Chondrocyte (in vitro differentiated cells): ENCODE measurements at places on chromosomes 2 and 18.

DNA sequence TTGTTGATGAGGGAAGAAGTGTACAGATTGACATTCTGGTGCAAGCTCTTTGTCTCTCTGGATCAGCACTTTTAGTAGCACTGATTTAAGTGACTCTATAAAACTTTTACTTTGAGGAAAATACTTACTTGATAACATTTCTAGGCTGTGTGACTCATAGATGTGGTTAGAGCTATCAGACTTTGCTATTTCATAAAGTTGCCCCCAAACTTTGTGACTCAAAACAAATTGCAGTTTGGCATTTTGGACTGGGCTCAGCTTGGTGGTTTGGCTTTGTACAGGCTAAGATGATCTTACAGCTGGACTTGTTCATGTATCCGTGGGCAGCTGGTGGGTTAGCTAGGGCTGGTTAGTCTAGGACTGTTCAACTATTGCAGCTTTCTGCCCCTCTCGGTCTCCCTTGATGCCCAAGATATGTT lies 42.1 kb upstream of the GLS start:
- DNase-seq, result no peak

- DNase-seq, result no peak
These were observed 261.1 kb upstream of the FN1 start for GRCh38 chr2:215697003-215697402.

GRCh38 chr2:135299658-135300244 lies 231.3 kb downstream of the ZRANB3 start:
- no peak for DNase-seq

GRCh38 chr2:201933792-201934237 lies 99.8 kb upstream of the FZD7 start:
- DNase-seq, result no peak

DNA sequence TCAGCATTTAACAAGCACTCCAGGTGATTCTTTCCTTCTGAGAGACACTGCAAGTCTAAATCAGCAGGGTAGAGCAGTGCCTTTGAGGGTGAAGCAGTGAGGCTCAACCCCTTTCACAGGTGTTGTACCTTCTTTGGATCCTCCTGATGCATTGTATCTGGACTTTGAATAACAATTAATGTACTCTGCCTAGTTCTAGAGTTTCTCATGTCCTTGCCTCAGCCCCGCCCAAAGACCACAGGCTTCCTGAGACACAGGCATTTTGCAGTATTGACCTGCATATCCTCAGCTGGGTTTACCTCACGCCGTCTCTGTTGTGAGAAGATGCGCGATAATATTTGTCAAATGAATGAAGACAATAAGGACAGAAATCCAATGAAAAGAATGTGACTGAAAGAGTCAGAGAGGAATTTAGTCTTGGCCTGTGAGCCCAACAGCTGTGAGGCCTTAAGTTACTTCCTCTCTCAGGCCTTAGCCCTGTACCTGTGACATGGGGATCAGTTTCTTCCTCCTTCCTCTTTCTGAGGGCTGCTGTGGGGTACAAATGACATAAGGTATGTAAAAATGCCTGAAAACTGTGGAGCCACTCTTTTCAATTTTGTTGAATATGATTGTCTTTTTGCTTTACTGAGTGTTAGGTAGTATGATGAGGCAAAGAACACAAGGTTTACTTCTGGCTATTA lies 43.7 kb downstream of the WIPF1 start:
- no peak for DNase-seq

- no peak for DNase-seq
These were observed 386.7 kb downstream of the TGIF1 start for GRCh38 chr18:3836483-3837335.

- no peak for DNase-seq
These were observed 44.3 kb downstream of the CACNB4 start for GRCh38 chr2:152054593-152054992.

DNA sequence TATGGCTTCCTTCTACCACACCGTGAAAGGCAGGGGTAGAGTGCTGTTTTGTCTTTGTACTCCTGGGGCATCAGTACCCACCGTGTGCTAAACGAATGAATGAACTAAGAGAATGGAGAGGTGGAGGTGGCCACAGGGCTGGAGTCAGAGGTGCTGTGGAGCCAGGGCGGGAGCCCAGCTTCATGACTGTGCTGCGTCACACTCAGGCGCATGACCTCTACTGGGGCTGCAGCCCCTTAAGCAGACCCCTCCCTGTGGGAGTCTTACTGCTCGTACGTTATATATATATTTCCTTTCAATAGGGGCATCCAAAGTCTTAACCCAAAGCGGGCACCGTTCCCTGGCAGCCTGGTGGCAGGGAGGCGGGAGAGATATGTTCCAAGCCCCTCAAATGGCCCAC lies 18.0 kb upstream of the LBH start:
- no peak for DNase-seq
